Activated T-cell treated with anti-CD3 and anti-CD28 coated beads, Interleukin-2, amount 50 U/mL, for 4 hours (primary cell): ENCODE measurements at places on chromosomes 3 and 15. TPM values are rescaled to one million over a fixed set of nuclear protein-coding genes. Genes with fewer than 3 reads are reported as not detected.

Gene CAMK2N2
- total RNA-seq: 0.53 TPM

GRCh38 chr3:184058029-184058428 lies 5.2 kb downstream of the HTR3C start:
- no peak for DNase-seq

- DNase-seq: no peak
Observed at GRCh38 chr3:153600896-153601295, 438.9 kb downstream of the RAP2B start.

GRCh38 chr3:160544844-160545503 lies 20.4 kb downstream of the KPNA4 start:
- no peak for DNase-seq

DNA sequence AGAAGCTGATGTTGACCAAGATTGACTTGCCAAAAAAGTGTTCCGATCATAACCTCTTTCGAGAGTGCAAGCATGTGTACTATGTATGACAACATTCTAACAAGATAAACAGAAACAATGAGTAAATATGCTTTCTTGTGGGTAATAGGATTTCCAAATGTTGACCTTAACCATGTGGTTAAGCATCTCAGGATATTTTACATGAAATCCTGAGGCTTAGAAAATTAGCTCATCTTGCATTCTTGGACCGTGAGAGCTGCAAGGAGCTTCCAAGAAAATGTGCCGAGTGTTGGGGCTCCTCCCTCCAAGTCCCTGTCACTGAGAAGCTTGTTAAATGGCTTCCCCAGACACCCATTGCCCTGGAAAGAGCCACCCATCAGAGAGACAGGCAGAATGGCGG lies 50.1 kb downstream of the C3orf20 start:
- no peak for DNase-seq

GRCh38 chr15:59686389-59686788 lies 2.7 kb downstream of the BNIP2 start:
- no peak for DNase-seq

Gene TP63
- not detected for total RNA-seq

Gene RAB6B
- 0.26 TPM for total RNA-seq

- no peak for DNase-seq
Observed at GRCh38 chr3:58996730-58997129, 53.1 kb downstream of the CFAP20DC start.

DNA sequence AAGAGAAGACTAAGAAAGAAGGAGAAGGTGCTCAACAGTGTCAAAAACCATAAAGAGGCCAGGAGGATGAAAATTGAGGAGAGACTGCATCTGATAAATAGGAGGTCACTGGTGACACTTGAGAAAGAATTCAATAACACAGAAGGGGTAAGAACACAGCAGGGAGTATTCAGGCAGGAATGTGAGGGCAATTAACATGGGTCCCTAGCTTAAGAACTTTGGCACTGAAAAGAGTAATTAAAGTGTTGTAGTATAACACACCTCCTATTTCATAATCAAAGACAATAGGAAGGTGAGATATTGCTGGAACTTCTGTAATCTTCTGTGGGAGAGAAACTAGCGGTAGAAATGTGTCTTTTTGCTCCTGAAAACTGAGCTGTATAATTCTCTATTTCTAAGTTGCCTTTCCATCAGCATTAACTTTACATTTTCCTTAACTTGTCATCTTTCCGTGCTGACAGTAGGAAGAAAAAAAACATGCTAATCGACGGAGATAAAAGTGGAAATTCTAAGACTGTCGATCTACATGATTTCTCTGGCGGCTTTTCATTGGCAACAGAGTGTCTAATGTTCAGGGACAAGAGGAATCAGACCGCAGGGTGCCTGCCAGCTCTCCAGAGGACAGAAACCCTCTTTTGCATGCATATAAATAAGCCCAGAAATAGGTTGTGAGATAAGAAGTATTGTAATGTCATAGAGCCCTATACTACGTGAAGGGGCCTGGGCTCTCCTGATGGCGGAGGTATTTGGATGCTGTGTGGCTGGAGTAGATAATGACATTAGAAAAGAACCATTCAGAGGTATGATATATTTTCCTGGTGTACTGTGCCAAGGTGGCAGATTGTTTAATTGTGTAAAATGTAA lies 147.9 kb upstream of the GAP43 start:
- DNase-seq: no peak

- no peak for DNase-seq
Observed at GRCh38 chr15:42010434-42010833, 10.4 kb downstream of the PLA2G4E start.
